ENCODE measurements at places on chromosomes 11 and 22.

DNA sequence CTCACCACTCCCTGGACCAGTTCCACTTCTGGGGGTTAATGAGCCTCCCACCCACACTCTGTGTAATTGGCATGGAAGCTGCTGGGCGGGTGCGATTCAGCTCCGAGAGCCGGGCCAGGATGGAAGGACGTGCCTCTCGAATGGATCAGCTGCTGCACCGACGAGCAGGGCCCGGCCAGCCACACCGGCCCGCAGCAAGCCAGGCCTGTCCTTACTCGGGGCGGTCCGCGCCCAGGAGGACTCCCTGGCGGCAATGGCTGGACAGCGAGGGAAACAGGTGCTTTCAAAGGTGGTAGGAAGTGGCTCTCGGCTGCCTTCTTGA is 4.3 kb upstream of the SHISAL1 start:
- DNase-seq, result no peak

GRCh38 chr11:104618954-104619353 is 279.3 kb downstream of the CASP12 start:
- DNase-seq, result no peak

DNA sequence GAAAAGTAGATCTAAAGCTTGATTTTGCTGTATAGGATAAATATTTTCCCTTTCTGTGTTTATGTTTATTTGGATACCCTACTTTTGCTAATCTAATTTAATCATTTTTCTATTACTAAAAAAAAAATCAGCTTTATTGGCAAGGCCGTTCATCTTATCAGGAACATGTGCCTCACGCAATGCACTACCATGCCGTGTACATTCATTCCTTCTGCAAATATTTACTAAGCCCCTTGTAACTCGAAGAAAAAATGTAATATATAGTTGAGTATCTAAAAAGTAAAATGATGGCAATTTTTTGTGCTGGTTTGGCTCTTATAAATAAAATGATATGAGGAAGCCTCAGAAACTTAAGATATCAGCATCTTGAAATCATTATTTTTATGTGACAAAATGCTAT is 8.9 kb downstream of the UVRAG start:
- DNase-seq, result no peak

- DNase-seq, result no peak
Observed at GRCh38 chr11:20399498-20399897, 12.0 kb downstream of the PRMT3 start.

DNA sequence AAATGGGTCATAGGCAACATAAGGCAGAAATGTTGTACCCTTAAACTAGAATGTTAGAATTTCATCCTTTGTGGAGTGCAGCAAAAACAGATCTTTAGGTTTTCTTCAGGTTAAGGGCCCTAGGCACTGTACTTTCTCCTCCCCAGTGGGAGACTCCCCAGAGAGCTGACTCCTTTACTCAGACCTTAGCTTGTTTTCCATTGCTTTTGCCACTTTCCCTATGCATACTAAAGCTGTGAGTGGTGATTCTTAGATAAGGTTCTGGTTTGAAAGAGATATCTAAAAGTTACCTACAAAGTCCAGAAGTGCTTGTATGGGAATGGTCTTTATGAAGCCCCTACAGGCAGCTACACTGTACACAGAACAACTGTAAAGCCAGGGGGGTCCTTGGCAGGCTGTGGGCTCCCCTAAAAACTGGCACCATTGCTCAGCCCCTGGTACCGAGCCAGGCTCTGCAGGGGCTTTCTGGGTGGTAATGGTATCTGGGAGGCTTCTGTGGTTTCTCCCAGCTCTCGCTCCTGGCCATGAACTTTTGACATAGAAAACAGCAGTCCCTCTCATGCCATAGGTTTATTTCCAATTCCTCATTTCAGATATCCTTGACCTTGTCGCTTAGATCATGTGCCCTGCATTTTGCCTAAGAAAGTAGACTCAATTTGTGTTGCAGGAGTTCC is 23.2 kb downstream of the AMOTL1 start:
- no peak for DNase-seq

DNA sequence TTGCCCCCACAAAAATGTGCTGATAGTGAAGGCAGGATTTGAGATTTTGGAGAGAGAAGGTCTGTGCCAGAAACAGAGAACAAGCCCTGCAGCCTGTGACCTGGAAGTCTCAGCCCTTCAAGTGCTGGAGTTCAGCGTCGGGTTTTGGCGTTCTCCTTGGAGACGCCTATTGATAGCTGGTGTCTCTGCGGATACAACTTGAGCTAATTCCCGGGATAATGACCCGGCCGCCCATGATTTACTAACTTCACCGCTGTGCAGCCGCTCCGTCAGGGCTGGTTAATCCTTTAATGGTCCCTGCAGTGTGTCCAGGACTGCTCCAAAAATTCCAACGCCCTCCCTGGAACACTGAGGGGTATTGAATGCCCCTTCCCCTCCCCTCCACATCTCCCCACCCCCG is 76.6 kb downstream of the WT1 start:
- DNase-seq, result no peak

GRCh38 chr22:47587361-47587760 is 824.9 kb downstream of the TBC1D22A start:
- no peak for DNase-seq

DNA sequence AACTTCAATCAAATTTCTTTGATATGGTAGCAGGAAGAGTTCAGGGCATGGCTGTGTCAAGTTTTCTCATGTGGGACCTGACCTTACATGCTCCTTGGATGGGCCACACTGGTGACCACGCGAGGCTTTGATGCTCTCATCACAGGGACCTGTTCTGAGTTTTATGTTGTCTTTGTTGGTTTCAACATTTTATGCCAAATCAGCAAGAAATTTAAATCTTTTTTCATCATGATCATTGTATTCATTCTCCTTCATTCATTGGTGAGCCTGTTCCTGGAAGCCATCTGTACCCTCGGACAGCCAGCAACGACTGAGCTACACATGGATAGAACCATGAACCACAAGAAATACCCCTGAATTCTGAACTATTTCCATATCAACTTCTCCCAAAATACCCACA is 10.5 kb upstream of the NFAM1 start:
- no peak for DNase-seq

GRCh38 chr11:109039611-109040010 is 374.7 kb downstream of the DDX10 start:
- DNase-seq, result no peak

- DNase-seq, result no peak
Observed at GRCh38 chr22:23215294-23216241, 35.3 kb downstream of the BCR start.

- no peak for DNase-seq
Observed at GRCh38 chr11:119691701-119692539, 37.1 kb downstream of the NECTIN1 start.

- no peak for DNase-seq
Observed at GRCh38 chr22:22070371-22070824, 87.8 kb upstream of the TOP3B start.

DNA sequence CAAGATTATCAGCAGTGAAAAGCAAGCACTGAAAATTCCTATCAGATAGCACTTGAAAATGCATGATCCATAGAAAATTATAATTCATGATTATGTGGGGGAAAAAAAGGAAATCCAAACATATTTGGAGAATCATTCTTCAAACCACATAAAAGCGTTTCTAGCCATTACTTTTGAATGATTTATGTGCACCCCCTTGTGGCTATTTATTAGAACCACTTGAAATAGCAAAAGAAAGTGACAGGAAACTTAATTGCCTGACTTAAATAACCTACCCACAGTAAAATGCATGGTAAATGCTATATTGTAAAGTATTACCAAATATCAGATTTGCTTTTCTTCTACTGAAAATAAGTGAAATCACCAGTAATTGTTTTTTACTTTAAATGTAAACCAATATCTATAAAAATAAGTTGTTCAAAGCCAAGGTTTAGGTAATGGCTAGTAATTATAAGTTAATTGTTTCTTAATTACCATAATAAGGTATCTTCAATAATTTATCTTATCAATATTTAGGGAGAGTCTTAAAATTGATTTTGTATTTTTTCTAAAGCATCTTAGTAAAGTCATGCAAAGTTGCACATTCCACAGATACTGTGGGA is 168.5 kb downstream of the ARHGAP42 start:
- no peak for DNase-seq

GRCh38 chr11:72692498-72693237 is 18.4 kb upstream of the PDE2A start:
- no peak for DNase-seq

- DNase-seq, result no peak
Observed at GRCh38 chr22:27724709-27725108, 76.8 kb downstream of the MN1 start.

- no peak for DNase-seq
Observed at GRCh38 chr22:20131597-20131858, at the start of gene ZDHHC8. Gene ZDHHC8 (plus strand): TSS chr22:20131804. CDS start chr22:20131948, 144 bp downstream.

- DNase-seq, result no peak
Observed at GRCh38 chr11:776263-776560, 1.1 kb downstream of the GATD1 start.

- no peak for DNase-seq
Observed at GRCh38 chr22:39457198-39457555, 365 bp downstream of the MGAT3 start.

DNA sequence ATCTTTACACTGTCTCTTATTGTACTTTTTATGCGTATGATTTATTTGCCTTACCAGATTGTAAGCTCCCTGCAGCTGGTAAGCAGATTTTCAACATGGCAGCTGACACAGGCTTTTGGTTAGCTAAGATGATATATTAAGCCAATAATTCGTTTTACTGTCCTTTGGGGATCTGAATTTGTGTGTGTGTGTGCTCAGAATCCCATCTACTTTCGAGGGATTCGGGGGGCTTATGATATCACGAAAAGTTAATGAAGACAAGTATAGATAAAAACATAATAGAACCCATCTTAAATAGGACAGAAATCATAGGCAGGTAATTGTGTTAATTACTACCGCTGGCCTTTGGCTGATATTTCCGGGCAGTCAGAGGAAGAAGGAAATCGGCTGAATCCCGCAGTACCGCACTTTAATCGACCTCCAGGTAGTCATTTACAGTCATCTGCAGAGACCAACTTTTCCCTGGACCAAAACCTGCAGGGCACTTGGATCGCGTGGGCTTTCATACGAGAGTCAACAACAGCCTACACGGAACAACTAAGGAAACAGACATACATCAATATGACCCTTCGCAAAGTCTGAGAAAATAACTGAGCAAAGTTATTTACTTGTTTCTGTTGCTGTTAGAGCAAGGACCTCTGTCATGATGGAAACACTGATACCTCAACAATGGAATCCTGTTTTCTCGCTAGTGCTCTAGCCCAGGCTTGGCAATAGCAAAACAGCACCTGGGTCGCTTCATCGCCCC is 802 bp downstream of the KBTBD3 start:
- DNase-seq, result no peak

GRCh38 chr22:38471237-38471636 is 3.3 kb downstream of the KDELR3 start:
- no peak for DNase-seq

DNA sequence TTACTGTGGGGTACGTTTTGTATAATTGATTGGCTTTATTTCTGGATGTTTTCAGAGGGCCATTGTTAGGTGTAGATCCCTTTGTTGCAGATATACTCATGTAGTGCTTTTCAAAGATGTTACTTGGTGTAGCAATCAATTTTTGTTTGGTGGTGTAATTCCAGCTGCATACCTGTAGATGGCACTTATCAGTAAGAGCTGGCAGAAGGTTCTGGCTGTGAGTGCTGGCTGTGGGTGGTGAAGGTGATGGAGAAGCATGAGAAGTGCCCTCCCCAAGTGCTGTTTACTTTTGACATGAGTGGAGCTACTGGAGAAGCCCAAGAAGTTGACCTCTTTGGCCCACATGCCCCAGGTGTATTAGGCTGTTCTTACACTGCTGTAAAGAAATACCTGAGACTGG is 1074.9 kb downstream of the FAM181B start:
- no peak for DNase-seq

- DNase-seq, result no peak
Observed at GRCh38 chr11:75233754-75234172, 6.8 kb upstream of the TPBGL start.

DNA sequence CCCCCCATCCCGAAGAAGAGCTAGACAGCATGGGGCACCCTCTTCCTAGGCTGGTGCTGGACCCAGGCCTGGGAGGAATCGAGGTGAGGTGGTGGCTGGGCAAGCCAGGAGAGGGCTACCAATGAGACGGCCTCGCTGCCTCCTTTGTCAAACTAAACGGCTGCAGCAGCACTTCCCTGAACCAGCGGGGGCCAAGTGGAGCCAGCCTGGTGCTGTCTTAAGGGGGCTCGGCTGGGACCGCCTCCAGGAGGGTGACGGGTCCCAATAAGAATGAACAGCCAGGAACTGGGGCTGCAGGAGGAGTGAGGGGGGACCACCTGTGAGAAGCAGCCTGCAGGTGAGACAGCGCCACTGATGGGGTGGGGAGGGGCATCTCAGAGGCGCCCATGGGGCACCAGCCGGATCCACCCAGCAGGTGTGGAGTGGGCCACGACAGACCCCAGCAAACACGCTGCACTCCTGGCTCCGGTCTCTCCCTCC is 17.1 kb downstream of the IFT27 start:
- DNase-seq, result no peak

DNA sequence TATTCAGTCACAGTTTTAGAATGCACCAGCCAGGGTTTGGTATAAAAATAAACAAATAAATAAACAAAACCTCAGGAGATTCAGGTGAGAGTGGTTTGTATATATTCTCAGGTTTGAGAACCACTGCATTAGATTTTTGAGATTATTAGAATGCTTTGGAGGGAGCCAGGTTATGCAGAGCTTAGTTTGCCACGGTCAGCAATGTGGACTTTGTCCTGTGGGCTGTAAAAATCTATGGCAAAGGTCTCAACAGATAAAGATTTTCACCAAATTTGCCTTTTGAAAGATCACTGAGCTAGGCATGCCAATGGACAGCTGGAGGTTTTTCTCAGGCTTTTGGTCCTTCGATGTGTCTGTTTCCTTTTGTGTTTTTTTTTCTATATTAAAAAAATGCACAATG is 650.1 kb upstream of the RAG2 start:
- no peak for DNase-seq

GRCh38 chr11:70834277-70834940 is 418.0 kb downstream of the SHANK2 start:
- DNase-seq, result no peak

DNA sequence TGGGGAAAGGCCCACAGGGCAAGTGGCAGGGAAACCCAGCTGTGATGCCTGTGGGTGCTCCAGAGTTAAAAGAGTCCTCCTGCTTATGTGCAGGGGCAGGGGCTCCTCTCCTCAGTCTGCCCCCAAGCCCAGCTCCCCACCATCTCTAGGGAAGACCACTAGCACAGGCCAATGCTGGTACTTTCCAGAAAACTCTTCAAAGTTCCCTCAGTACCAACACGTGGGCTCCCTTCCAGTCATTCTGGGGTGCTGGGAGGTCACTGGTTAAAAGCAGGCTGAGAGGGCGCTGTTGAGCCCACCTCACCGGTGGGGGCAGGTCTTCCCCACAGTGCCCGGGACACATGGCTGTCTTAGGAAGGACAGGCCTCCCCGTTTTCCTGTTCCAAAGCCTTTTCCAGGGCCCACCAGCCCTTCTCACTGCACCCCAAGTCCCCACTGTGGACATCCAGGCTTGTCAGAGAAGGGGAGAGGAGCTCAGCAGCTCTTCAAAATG is 154.6 kb downstream of the TRIM29 start:
- no peak for DNase-seq

Data from stimulated activated CD8-positive, alpha-beta memory T cell treated with anti-CD3 and anti-CD28 coated beads, Interleukin-12 subunit alpha, Interleukin-12 subunit beta, amount 100 ng/mL, for 1 hour (primary cell).